ENCODE measurements at places on chromosomes 3 and 15.

GRCh38 chr3:108448593-108448992 is 61.8 kb downstream of the MYH15 start:
- DNase-seq: no peak

- no peak for DNase-seq
Observed at GRCh38 chr3:195416795-195417194, 26.0 kb downstream of the ACAP2 start.

DNA sequence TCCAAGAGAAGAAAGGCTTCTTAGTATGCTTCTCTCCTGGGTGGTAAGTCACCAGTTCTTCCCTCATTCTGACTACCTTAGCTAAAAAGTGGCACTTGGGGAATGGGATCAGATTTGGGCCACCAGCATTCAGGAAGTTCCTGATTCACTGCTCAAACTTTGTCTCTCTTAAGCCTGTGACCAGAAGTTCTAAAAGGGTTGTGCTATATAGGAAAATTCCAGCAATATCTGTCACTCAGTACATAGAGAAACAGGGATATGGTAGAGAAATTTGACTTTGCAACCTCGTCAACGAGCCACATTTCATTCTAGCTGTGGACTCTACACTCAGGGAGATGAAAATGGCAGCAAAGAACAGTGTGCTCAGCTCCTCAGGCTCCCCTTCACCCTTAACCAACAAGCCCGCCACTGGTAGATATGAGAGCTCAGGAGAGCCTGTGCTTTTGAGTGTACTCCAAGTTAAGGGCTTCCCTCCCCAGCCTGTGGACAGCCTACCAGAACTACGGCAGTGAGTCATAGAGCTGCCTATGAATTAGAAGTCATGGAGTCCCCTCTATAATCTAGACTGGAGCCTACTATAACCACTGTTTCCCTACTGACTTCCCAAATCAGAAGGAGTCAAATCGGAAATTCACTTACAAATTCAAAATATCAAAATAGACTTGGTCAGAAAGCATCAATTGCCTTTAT is 52.6 kb upstream of the MYO5C start:
- DNase-seq: no peak

GRCh38 chr15:59255680-59256336 is 49.2 kb downstream of the LDHAL6B start:
- no peak for DNase-seq

DNA sequence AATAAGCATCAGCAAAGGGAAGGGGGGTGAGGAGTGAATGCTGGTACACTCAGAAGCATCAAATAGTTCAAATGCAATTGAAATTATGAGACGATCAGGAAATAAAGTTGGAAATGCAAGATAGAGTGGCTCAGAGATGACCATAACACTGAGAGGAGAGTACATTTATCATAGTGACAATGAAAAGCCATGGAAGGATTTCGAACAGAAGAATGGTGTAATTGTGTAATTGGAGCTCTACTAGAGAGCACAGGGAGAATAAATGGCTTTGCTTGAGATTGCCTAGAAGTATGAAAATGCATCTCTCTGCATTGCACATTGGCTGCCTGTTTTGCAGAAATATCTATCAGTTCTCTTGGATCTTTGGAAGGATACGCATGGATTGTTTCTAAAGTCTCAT is 163.3 kb downstream of the TP63 start:
- no peak for DNase-seq

- no peak for DNase-seq
Observed at GRCh38 chr15:90201944-90202375, 830 bp downstream of the SEMA4B start.

GRCh38 chr15:64687172-64687571 is 88.2 kb downstream of the RBPMS2 start:
- DNase-seq: no peak

DNA sequence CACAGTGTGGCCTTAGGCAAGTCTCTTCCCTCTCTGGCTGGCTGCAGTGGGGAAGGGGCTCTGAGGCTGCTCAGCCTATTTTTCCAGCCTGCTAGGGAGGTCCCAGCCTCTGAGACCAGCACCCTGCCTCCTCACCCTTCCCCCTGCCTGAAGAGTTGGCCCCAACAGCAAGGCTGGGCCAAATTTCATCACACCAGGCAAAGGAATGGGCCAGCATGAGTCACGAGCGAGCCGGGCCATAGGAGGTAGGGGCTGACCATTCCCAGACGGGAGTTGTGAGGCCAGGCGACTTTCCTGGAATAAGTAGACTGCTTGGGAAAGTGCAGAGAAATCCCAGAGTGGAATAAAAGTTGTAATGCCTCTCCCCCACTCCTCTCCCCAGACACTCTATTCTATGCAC is 5.7 kb upstream of the FBLN2 start:
- no peak for DNase-seq

DNA sequence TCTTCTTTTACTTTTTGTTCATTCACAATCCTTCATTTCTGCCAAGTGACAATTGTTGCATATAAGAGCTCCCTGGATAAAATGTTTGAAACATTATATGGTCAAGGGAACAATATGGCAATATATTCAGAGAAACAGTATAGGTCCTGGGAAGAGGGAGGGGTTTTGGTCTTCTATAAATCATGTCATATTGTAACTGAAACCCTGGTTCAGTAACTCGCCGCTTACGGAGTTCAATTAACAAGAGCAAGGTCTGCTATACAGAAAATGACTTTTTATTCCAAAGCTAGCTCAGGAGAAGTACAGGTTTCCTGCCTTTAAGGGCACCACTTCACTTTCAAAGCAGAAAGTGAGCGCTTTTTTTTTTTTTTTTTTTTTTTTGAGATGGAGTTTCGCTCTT is 522.1 kb upstream of the TGFBR2 start:
- no peak for DNase-seq

DNA sequence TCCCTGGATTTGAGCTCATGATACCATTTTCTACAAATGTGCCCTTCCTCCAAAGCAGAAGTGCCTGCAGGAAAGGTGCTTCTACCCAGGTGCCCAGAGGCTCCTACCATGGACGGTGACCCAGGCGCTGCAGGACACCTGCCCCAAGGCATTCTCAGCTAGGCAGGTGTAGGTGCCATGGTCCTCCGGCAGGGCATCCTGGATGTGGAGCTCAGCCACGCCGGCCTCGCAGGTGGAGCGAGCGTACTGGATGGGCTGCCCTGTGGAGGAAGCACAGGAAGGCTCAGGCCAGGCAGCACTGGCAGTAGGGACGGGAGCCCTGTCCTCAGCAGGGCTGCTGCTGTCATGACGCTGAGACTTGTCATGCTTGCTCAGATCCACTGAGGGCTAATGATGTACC is 137.2 kb upstream of the HACD2 start:
- DNase-seq: no peak

DNA sequence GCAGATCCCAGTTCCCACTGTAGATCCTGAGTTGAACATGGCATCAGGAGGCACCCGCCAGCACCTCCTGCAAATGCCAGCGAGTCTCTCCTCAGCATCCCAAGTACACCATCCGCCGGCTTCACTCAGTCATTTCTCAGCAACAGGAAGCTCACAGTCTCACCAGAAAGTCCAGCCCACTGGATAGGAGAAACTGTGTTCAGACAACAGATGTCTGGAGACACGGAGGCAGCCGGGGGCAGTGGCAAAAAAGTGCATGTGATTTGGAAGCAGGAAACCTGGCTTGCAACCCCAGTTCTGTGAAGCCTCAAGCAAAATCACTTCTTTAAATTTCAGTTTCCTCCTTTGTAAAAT is 68.7 kb downstream of the SRGAP3 start:
- DNase-seq: no peak

GRCh38 chr3:115351193-115351592 is 204.1 kb upstream of the ZBTB20 start:
- DNase-seq: no peak

- DNase-seq: no peak
Observed at GRCh38 chr3:127723011-127723567, 50.3 kb downstream of the ABTB1 start.

- no peak for DNase-seq
Observed at GRCh38 chr15:33132722-33133345, 61.7 kb downstream of the FMN1 start.

- no peak for DNase-seq
Observed at GRCh38 chr3:80238606-80239005, 470.8 kb upstream of the ROBO1 start.
